ENCODE measurements at places on chromosomes 3 and 15. TPM values are rescaled to one million over a fixed set of nuclear protein-coding genes. Genes with fewer than 3 reads are reported as not detected.

Gene PIGBOS1
- 10.8 TPM for total RNA-seq

Gene DLEC1
- total RNA-seq = 0.54 TPM

Gene RNF13
- total RNA-seq = 150 TPM

Gene PRRT3
- 5.5 TPM for total RNA-seq

Gene IDH2
- total RNA-seq = 79.3 TPM

Gene ALS2CL
- 4.9 TPM for total RNA-seq

Gene ALPK3
- total RNA-seq = 2.8 TPM

Gene MITF
- 46.4 TPM for total RNA-seq

Gene APOD
- total RNA-seq = 0.91 TPM

Gene C3orf70
- total RNA-seq = 1.5 TPM

Gene BAHD1
- 5.7 TPM for total RNA-seq

Gene CTXND1
- total RNA-seq = not detected

Gene CNTN6
- under 0.01 TPM for total RNA-seq

Gene CDV3
- 181 TPM for total RNA-seq

Gene WDR93
- total RNA-seq = 0.32 TPM

Gene SPESP1
- total RNA-seq = 5.4 TPM

Gene GHSR
- not detected for total RNA-seq

Gene FSIP1
- 6.2 TPM for total RNA-seq

Gene GPR176
- total RNA-seq = 140 TPM

Gene GOLGA8M
- 1.0 TPM for total RNA-seq

Gene MINDY4B
- total RNA-seq = not detected

Gene PTH1R
- total RNA-seq = 3.0 TPM

Data from articular chondrocyte of knee joint (primary cell).